ENCODE measurements at places on chromosomes 3 and 15.

- DNase-seq: no peak
These were observed 4.6 kb upstream of the CIDEC start for GRCh38 chr3:9884555-9885165.

DNA sequence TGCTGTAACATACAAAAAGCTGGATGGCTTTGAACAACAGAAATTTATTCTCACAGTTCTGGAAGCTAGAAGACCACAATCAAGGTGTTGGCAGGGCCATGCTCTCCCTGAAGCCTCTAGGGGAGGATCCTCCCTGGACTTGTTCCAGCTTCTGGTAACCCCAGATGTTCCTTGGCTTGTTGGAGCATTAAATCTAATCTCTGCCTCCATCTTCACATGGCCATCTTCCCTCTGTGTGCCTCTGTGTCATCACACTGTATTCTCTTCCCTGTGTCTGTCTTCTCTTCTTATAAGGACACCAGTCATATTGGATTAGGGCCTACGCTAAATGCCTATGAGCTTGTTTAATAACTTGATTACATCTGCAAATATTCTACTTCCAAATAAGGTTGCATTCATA is 109.5 kb downstream of the STAG1 start:
- DNase-seq: no peak

DNA sequence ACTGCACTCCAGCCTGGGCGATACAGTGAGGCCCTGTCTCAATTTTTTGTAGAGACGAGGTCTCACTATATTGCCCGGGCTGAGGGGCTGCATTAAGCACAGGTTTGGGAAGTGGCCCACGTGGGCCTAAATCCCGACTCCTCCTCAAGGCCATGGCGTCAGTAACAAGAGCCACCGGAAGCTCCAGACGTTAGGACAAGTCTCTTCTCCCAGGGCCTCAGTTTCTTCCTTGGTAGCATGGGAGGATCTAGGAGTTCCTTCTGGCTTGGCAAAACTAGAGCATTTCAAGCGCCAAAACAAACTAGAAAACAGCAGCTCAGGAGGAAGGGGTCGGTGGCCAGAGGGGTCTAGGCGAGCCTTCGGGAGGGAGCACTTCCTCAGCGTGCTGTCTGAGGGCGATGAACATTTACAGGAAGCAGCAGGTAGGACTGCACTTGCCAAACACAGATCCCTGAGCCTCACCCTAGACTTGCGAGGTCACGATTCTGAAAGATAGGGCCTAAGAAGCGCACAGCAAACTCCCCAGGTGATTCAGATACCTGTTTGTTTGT is 536 bp downstream of the SNAPC5 start:
- DNase-seq: no peak

DNA sequence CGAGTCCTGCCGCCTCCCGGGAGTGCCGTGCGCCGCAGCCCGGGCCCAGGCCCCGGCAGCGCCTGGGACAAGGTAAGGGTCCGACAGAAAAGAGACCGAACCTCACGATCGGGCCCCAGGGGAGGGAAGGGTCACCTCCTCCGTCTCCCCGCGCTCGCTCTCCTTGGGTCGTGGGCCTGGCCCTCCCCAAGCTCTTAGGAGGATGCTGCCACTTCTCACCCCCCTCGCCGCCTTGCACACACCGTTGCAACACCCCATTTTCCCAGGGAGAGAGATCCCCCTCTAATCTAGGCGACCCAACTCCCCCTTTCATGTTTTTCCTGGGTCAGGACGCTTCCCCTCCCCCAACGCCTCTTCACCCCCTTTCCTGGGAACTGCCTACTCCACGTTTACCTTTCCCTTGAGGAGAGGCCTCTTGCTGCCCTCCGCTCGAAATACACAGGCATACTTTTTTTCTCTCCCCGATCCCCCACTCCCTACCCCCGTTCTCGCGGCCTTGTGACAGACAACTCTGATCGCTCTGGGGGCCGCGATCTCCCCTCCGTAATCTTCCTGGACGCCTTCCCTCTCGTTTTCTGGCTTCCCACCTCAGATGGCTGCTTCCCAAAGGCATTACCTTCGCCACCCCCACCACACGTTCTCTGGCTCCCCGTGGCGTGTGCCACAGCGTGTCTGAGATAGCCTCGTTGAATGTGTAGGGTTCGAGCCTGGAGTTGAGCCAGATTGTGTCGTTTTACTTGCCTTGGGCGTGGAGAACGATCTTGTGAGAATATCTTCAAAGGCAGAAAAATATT is 688 bp downstream of the SETD5 start:
- DNase-seq: no peak
